ENCODE measurements at places on chromosomes 2 and 18.

- DNase-seq, result no peak
These were observed 66.5 kb downstream of the CAB39 start for GRCh38 chr2:230779126-230779525.

DNA sequence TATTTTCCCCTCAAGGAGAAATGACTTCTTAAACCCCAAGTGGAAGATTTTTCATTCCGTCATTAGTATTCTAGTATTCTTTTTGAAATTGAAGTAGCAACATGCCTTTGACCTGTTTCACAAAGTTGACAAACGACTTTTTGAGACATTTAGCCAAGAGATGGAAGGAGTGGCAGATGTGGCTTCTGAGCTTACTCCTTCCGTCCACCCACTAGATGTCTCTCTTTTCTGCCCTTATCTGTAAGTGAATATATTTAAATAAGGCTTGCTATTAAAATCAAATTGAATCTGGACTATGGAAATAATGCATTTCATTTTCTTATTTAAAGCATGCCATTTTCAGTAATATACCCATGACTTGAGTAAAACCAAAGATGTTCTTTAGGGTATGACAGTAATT is 74.1 kb downstream of the ACTR3 start:
- DNase-seq, result no peak

GRCh38 chr2:115084446-115084845 is 642.0 kb downstream of the DPP10 start:
- DNase-seq, result no peak

DNA sequence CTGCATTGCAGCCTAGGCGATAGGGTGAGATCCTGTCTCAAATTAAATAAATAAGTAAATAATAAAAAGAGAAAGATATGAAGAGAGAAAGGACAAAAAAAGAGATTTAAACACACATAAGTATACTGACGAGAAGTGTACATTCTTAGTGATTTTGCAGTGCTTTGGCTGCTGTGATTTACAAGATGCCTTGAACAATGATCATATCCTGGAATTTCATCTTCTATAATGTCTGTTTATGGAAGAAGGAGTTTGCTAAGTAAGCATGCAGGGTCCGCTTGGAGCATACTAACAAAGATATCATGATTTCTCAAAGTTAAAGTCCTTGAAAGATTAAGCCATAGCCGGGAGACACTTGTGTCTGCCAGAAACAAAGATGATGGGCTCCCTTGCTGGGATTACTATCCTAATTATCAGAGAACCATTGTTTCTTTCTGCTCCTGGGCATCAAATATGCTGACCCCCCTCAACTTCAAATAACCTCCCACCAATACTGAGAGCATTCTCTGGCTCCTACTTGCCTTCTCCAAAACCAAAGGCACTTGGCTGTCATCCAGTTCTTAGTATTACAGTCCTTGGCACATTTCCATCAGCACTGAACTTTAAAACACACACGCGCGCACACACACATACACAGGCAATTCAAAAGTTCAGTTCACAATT is 47.5 kb upstream of the STAM2 start:
- peak; percentile 57 for DNase-seq

DNA sequence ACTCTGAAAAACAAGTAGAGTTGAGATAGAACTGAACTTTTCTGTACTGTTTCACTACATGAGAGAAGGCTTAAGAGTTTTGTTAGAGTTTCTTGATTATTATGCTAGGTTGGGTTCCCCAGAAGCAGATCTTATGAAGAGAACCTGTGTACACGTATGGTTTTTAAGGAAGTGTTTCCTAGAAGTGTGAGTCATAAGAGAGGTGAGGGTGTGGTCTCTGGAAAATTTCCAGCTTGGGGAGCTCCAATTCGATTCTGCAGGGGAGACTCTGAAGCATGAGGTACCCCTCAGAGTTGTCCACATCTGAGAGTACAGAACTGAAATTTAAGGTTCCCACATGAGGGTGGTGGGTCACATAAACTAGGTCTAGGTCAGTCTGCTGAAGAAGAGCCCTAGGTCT is 83.3 kb upstream of the MAP2 start:
- DNase-seq, result no peak

DNA sequence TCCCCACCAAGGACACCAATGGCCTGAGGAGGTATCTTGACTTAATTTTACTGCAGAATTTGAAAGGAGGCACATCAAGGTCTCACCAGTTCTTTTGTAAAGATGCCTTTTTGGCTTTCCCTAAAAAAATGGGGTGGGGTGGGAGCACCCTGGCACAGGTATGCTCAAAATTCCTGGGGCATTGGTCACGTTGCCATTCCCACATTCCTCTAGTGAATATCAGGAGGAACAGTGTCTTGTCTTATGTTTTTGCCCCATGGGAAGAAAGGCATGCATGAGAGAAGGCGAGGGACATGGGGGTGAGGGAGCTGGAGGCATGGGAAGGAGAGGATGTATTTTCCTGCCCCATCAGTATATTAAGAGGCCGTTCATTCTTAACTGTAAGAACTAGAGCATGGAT is 275.3 kb downstream of the CMPK2 start:
- DNase-seq, result no peak

DNA sequence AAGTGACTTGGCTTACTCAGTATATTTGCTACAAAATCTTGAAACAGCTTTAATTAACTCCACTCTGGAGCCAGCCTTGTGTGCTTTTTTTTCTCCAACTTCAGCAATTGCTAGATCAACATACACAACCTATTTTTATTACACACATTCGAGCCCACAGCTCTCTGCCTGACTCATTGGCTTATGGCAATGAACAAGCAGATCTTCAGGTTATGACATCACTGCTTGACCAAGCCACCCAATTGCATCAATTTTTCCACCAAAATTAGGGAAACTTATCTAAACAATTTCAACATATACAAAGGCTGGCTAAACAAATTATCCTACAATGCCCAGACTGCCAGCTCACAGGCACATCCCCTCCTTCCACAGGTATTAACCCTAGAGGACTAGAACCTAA is 39.6 kb upstream of the PDK1 start:
- peak; percentile 58 for DNase-seq

GRCh38 chr2:105789745-105790460 is 45.2 kb downstream of the NCK2 start:
- peak; percentile 52 for DNase-seq

GRCh38 chr2:134679745-134680144 is 39.1 kb downstream of the TMEM163 start:
- DNase-seq, result no peak

DNA sequence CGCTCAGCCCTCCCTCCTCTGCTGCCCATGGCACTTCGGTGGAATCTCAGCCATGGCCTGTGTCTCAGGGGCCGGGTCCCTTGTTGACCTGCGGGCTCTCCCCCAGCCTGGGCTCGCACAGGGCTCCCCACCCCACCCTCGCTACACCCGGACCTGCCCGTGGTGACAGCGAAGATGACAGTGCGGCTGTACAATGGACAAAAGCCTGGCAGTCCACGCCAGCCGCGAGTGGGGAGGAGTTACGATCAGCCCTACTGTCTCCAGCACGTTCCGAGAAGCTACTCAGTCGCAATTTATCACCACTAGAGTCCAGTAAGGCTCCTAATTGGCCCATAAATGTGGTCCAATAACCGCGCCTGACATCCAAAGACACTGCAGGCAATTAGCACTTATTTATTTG is 31.6 kb downstream of the GBX2 start:
- no peak for DNase-seq

DNA sequence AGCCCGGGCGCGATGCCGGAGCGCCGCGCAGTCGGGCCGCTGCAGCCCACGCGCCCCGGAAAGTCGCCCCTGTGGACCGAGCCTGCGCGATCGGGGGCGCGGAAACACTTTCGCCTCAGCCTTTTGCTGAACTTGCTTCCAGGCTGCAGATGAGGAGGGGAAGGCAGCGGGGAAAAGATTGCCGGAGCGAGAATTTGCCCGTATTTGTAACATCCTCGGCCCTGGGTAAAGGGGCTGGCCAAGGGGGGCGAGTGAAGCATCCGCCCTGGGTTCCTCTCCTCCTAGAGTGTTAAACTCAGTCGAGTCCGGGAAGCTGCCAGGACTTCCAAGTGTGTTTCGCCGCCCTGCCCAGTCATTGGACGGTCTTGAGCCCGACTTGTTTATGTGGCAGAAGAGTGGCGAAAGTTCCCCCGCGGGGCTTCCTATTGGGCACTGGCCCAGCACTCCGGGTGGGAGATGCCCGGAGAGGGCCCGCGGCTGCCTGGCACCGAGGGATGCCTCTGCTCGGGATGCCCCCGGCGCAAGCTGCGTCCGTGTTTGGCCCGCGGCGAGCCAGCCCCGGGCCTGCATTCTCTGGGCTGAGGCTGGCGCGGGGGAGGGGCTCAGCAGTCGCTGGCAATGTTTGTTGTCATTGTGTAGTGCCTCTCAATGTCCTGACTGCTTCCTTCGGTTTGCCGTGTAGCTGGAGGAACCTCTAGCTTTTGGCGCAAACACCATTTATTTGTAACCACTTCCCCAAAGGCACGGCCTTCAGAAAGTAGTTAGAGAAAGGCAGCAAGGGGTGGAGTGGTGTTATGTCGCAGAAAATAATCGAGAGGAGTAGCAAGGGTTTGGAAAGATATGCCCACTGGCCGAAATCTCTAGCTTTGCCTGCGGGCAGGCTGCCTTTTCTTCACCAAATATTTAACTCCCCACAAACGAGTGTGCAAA is 1.1 kb downstream of the CYBRD1 start:
- no peak for DNase-seq

DNA sequence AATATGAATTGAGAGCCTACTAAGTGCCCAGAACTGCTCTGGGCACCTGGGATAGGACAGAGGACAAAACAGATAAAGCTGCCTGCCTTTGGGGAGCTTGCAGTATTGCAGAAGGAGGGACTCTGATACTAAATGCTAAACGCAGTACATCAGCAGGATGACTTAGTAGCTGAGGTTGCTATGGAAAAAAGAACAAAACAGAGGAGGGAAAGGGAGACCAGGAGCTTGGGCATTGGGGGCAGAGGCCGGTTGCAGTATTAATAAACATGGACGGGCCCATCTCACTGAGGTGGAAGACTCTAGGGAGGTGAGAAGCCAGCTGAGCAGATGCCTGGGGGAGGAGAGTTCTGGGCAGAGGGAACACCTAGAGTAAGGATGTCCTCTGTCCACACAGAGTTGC is 66.1 kb upstream of the SP3 start:
- no peak for DNase-seq

DNA sequence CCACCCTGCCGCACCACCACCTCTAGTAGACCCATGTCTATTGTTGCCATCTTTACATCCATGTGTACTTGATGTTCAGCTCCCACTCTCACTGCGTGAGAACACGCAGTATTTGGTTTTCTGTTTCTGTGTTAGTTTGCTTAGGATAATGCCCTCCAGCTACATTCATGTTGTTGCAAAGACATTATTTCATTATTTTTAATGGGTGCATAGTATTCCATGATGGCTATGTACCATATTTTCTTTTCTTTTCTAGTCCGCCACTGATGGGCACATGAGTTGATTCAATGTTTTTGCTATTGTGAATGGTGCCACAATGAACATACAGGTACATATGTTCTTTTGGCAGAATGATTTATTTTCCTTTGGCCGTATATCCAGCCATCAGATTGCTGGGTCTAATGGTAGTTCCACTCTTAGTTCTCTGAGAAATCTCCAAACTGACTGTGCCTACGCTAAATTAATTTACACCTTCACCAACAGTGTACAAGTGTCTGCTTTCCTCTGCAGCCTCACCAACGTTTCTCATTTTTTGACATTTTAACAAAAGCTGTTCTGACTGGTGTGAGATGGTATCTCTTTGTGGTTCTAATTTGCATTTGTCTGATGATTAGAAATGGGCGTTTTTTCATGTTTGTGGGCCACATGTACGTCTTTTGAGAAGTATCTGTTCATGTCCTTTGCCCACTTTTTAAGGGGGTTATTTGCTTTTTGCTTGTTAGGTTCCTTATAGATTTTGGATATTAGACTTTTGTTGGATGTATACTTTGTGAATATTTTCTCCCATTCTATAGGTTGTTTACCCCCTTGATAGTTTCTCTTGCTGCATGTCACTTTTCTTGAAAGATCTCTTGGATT is 10.5 kb upstream of the ZNF513 start:
- no peak for DNase-seq

GRCh38 chr2:103789381-103790095 is 1027.7 kb downstream of the TMEM182 start:
- DNase-seq, result no peak

- no peak for DNase-seq
These were observed 301.4 kb downstream of the ZNF521 start for GRCh38 chr18:25050605-25051004.

GRCh38 chr2:191165176-191165643 is 14.4 kb upstream of the STAT4 start:
- no peak for DNase-seq

- DNase-seq, result no peak
These were observed 1322.0 kb downstream of the LRP1B start for GRCh38 chr2:140808820-140809219.

- no peak for DNase-seq
These were observed 195.0 kb downstream of the BCL11A start for GRCh38 chr2:60358476-60358875.

GRCh38 chr2:176421297-176422050 is 152.2 kb downstream of the MTX2 start:
- DNase-seq, result no peak

GRCh38 chr2:133420788-133421187 is 147.5 kb downstream of the NCKAP5 start:
- no peak for DNase-seq

All from AG04449 (cell line).